Left hindlimb (tissue), 1 donor: ENCODE measurements at places on chromosomes 6 and 20.
A peak's percentile ranks its signal among the peaks of the same experiment; 100 is the strongest.

DNA sequence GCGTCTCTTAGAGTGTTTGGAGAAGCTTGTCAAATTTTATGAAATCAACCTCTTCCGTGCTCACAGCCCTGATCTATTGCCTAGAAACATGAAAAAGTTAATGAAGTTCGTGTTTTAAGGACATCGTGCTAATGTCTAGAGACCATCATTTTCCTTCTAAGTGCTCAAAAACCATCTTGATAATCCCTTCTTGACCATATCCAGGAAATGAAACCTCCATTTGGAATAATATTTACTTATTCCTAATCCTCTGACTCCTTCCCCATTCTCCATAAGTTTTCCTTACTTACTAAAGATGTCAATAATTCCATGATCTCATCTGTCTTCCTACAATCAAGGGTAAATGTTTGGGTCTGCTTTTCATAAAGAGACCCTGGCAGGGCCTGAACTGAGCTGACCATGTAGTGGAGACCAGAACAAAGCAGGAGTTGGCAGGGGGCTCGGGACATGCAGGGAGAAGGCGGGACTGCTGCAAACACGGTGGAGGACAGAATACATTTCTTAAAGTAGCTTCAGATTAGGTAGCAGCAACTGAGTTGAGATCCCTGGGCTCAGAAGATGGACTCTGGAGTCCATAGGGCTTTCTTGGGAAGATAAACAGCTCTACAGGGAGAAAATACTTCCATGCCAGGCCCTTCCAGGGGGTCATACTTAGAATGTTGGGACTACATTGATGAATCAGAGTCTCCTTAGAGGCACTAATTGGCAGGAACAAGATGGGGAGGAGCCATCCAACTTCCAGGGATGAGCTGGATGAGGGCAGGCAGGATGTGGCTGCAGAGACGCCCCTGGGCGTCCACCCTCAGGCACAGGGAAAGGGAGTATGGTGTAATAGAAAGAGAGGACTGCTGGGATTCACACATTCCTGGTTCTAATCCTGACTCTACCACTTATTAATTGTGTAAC is 100.7 kb downstream of the RIN2 start:
- peak; percentile 57 for DNase-seq

DNA sequence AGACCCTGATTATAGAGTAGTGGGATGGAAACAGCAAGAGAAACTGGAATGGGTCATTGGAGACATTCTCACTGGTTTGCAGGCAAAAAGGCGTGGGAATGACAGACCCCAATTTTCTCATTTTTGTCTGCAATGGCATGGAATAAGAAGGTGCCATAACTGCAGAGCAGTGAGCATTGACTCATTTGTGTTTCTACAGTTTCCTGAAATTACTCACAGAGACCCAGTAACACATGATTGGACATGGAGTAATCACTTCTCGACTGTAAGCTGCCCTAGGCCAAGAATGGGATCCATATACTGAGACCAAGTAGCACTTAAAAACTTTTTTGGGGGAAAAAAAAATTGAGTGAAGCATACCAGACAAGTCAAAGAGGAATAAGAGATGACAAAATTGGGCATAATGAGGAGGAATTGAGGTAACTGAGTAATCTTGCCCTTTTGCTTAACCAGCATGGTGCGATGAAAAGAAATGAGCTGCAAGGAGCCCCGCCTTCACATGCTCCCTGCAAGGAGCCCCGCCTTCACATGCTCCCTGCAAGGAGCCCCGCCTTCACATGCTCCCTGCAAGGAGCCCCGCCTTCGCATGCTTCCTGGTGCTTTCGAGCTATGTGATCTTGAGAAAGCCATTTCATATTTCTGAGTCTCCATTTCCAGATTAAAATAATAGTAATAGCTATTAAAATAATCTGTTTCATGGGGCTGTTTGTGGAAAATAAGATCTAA is 44.1 kb downstream of the NHSL1 start:
- no peak for DNase-seq

GRCh38 chr6:126072834-126073233 is 86.5 kb downstream of the TRMT11 start:
- DNase-seq, result no peak

DNA sequence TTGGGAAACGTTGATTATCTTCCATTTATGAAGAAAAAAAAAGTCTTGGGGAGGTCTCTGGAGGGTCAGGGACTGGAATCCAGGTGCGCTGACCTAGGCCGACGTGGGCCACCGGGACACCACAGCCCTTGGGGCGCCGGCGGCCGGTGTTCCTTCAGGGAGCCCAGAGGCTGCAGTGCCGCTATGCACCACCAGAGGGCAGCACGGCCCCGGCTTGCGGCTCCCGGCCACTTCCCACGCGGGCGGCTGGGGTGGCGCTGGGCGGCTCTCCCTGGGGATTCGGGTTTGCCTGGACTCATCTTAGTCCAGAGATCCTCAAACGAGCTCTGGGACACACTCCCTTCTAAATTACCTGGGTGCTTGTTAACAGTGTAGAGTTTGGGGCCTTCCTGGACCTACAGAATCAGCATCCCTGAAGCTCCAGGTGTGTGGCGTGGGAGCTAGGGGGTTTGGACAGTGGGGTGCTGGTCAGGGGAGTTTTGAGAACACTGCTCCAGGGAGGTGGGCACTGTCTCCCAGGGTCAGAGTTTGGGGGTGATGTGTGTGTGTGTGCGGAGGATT is 23.0 kb upstream of the GTSF1L start:
- DNase-seq, result peak; percentile 49

DNA sequence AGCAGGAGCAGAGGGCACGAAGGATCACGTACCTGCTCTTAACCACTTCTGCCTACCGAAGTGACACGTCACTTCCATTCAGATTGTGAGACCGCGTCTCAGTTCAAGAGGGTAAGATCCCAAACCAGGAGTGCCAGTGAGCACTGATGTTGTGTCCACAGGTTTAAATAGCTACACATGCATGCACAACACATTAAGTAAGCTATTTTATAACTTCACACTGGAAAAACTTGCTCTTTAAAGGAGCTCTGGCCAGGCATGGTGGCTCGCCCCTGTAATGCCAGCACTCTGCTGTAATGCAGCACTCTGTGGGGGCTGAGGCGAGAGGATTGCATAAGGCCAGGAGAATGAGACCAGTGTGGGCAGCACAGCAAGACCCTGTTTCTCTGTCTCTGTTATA is 21.1 kb downstream of the ABHD12 start:
- DNase-seq, result no peak

- peak; percentile 76 for DNase-seq
These were observed 8.1 kb upstream of the ZBP1 start for GRCh38 chr20:57628047-57628961.

GRCh38 chr20:33796263-33796906 is 14.8 kb upstream of the CHMP4B start:
- DNase-seq, result no peak

- DNase-seq, result no peak
These were observed 25.9 kb upstream of the NAA20 start for GRCh38 chr20:19991308-19991707.

GRCh38 chr6:78565997-78566396 is 301.4 kb upstream of the IRAK1BP1 start:
- no peak for DNase-seq

- DNase-seq, result no peak
These were observed 19.0 kb downstream of the VAPB start for GRCh38 chr20:58407966-58408557.

- no peak for DNase-seq
These were observed 6.9 kb upstream of the BIRC7 start for GRCh38 chr20:63228806-63229205.

GRCh38 chr6:39926668-39927067 is 7.6 kb downstream of the MOCS1 start:
- DNase-seq, result no peak

GRCh38 chr20:10511170-10511508 is 76.0 kb downstream of the SLX4IP start:
- no peak for DNase-seq

DNA sequence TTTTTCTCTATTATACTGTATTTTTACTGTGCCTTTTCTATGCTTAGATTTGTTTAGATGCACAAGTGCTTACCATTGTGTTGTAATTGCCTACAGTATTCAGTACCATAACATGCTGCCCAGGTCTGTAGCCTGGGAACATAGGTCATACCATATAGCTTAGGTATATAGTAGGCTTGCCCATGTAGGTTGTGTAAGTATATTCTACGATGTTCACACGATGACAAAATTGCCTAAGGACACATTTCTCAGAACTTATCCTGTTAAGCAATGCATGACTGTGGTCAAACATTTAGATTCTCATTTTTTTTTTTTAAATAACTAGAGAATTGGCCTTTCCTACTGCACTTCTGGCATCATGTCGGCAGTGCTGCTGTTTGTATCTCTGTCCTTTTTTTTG is 253.7 kb upstream of the SUPT3H start:
- no peak for DNase-seq

DNA sequence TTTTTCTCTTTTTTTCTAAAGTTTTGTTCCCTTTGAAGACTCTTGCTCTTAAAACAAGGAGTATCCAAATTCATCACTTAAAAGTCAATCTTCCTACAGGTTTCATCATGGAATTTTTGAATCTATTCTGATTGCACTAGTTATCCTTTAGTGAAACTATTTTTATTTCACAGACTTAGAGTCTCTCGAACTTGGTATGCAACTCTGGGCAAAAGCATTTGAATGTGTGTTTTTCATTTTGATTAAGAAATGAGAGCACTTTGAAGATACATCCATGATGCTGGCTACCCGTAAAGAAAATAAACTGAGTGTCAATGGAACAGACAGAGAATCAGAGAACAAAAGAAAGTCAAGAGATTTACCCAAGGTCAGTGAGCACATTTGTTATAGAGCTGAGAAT is 586.5 kb downstream of the EPM2A start:
- DNase-seq, result no peak

GRCh38 chr20:52923123-52923937 is 48.8 kb upstream of the TSHZ2 start:
- no peak for DNase-seq

- no peak for DNase-seq
These were observed 518.9 kb downstream of the PREX1 start for GRCh38 chr20:48308882-48309281.

DNA sequence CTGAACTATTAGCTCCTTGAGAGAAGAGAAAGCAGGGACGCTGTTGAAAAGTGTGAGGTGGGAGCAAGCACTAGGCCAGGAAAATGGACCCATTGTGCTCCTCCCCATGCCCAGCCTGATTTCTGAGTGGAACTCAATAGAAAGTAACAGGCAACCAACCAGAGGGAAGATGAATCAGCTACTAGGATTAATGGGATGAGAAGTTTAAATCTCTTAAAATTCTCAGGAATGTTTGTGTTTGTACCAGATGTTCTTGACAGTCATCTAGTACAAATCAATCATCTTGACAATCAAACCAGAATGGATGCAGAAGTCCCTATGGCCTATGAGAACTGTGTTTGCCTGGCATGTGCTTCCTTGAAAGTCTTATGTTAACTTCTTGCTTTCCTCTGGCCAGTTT is 48.9 kb downstream of the HDDC2 start:
- no peak for DNase-seq

GRCh38 chr6:13038741-13039190 is 289.6 kb downstream of the TBC1D7 start:
- DNase-seq, result no peak

DNA sequence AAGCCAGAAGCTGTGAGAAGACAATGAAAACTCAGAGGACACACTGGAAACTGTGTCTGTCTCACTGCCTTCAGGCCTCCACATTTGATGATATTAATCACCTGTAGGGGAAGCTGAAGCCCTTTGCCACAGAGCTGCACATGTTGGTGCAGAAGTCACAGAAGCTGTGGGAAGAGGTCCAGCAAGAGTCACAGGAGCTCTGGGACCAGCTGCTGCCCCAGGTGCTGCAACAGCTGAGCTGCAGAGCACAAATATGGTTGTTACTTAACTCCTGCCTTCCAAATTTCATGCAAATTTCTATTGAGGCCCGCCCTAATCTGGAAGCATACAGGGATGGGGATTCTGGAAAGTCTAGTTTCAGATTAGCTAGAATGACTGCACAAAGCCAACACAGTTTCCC is 169.3 kb downstream of the OGFRL1 start:
- DNase-seq, result peak; percentile 38

- no peak for DNase-seq
These were observed 3.5 kb upstream of the LTA start for GRCh38 chr6:31568537-31568961.

GRCh38 chr20:61535956-61536355 is 283.9 kb downstream of the CDH4 start:
- no peak for DNase-seq

GRCh38 chr6:143970456-143971218 is 37.4 kb downstream of the PLAGL1 start:
- DNase-seq, result no peak

DNA sequence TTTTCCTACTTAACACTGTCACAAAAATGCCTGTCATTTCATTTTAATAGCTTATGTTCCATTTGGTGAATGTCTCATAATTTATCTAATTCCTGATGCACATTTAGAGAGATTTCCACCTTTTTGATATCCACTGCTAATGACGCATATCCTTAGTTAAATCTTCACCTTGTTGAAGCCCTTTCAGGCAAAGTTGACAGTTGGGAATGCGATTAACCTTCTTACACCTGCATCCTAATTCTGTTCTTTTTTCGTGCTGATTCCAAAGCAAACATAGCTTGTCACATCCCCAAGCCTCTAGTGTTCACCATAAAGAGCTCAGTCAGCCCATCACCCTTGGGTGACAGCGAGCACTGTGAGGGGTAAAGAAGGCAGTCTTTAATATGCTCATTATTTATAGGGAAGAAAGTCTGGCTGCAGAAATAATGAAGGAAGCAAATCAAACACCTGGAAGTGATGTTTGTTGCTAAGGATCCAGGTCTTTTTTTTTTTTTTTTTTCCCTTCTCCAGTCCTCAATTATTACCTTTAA is 205.6 kb downstream of the DTNBP1 start:
- DNase-seq, result no peak

DNA sequence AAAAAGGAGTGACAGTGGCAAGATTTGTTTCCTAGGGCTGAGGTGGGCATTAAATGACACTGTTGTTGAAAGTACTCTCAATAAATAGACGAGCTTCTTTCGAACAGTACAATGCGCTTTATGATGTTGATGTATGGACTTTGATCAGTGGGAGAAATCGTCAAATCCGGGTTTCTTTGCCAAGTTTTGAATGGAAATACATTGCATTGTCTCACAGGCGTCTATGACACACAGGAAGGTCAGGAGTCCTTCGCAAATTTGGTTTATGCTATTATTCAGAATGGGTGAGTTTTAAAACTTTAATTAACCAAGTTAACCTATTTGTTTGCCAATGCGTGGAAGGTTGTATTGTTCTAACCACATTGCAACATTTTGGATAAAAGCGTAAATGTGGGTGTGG is 547.3 kb upstream of the SLC35B3 start:
- DNase-seq, result no peak
